H7 (cell line): ENCODE measurements at places on chromosomes 2 and 18. TPM values are rescaled to one million over a fixed set of nuclear protein-coding genes. Genes with fewer than 3 reads are reported as not detected.

RAB6C gene
- total RNA-seq: not detected in 2 replicates

TRABD2A gene
- 4.2 and 7.6 TPM in 2 replicates for total RNA-seq

ALK gene
- 0.15 and 0.21 TPM in 2 replicates for total RNA-seq

KATNAL2 gene
- total RNA-seq: 7.5 and 20.2 TPM in 2 replicates

ALPP gene
- total RNA-seq: 0.15 and 0.69 TPM in 2 replicates

DNA sequence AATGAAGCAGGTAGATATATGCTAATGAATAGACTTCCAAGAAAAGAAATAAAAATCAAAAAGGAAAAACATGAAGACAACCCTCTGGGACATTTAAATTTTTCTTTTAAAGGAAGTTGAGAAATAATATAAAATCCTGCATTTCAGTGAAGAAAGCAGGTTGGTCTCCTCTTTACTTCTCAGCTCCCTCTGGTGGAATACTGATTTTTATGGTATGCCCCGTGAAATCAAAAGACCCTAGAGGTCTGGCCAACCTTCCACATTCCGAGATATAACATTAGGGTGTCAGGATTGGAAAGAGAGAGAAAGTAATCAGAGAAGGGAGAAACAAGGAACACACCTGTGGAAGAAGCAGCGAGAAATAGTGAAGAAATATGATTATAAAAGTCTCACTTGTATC lies 72.7 kb downstream of the DNER start:
- no peak for DNase-seq

DNA sequence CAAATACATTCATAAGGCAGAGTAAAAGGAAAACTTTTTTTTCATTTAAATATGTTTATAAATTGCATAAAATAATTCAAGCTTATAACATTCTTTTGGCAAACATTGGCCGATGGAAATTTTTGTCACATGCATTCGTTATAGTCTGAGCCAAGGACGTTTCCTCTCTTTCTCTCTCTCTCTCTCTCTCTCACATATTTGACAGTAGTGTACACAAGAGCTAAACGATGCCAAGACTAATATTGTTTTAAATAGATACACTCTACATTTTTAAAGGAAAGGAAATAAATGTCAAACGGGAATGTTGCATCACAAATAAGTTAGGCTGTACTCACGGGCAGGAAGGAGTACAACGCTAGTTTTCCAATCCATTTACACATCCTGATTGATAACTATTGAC lies 251.1 kb upstream of the SMIM21 start:
- no peak for DNase-seq

- no peak for DNase-seq
These were observed 90.9 kb upstream of the SETBP1 start for GRCh38 chr18:44589693-44590355.

DNA sequence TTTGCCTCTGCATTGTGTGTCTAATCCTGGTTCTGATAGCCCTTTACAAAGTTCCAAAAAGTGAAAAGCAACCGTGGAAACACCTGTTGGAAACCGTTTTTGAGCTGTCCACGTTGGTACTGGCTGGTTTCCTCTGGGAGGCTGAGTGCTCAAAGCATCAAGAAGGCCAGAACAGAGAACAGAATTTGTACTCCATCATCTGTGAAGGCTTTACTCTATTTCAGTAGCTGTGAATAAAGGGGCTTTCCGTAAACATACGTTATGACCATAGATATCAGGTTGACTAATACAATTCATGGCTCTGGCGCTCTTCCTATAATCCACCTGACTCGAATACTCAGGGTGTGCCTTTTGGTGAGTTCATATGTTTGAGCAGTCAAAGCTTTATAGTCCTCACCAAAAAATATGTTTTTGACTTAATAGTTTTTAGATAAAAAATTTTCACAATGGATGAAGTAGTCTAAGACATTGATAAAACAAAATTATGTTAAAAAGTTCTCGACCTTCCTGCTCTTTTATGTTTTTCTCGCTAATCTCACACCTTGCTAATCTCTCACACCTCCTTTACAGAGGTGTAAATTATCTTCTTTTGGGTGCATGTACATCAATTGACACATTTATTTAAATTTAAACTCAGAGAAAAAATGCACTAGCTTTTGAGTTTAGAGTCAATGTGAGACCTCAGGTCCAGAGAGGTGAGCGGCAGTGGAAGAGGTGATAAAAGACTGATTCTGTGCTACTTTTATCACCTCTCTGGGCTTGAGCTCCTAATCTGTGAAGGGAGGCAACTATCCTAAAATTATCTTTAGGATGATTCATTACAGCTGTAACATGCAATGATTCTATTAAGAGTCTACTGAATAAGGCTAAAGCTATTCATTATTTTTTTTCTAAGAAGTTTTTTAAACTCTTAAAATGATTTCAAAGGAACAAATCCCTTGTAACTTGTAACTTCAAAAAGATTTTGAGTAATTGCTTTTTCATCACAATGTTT lies 65.3 kb downstream of the CXCR4 start:
- no peak for DNase-seq

DNA sequence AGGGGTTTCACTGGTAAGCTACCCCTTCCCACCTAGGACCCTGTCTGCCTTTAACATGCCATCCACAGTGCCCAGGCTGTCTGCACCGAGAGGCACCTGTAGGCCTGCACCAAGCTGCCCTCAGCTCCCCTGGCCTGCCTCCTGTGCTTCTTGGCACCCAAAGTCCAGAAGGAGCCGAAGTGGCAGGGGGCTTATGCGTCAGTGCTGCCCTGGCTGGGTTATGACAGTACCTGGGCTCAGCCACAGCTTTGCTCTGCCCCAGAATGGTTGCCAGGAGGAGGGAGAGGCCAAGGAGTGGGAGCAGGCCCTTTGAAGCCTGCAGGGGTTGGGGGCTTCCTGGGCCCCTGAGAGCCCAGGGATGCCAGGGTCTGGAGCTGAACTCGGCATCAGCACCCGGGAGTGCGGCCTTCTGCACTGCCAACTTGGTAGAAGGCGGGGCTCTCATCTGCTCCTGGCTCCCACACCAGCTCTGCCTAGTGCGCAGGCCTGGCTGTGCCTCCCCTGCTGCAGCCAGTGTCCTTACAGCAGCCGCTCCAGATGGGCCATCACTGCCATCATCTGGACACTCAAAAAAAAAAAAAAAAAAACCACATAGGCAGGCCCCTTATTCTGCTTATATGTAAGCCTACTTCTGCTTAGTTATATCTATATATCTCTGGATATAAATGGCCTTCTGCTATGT lies 155.4 kb downstream of the THSD7B start:
- no peak for DNase-seq

DNA sequence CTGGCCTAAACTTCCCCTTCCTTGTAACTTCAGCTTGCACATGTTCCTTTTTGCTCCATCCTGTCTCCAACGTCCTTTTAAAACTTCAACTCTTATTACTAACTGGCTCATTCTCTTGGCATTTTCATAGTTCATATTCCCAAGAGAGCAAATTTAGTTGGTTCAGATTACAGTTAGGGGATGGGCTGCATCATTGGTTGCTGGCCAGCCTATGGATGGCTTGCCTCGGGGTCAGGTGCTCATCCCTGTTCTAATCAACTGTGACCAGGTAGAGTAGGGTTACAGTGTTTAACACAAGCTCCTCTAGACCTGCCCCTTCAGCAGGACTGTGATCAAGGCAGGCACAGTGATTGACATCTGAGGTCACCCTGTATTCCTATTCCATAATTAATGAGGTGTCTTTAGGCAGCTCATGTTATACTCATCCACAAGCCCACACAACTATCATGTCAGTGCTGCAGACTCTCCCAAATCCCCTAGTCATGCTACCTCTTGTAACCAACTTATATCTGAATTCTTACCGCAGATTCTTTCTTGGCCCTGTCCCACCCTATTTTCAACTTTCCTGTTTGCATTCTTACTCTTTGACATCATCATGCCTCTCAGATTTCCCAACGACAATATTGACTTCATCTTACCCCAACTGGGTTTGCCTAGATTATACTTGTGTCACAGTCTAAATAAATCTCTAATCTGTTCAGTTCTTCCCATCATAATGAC lies 293.3 kb downstream of the MTX2 start:
- no peak for DNase-seq

GRCh38 chr2:224354632-224355211 lies 47.2 kb downstream of the FAM124B start:
- DNase-seq: no peak

DNA sequence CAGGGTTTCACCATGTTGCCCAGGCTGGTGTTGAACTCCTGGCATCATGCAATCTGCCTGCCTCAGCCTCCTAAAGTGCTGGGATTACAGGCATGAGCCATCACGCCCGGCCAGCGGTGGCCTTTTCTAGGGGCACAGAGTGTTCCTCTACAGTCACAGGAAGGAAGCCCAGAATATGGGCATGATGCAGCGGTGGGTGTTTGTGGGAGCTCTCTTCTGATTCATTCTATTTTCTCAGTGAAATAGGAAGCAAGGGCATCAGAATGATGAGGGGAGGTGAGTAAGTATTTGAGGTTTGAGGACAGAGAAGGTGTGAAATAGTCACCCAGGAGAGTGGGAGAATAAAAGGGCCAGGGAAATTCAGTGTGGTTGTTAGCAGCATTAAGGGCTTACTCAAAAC lies 70.3 kb upstream of the PSME4 start:
- DNase-seq: no peak

DNA sequence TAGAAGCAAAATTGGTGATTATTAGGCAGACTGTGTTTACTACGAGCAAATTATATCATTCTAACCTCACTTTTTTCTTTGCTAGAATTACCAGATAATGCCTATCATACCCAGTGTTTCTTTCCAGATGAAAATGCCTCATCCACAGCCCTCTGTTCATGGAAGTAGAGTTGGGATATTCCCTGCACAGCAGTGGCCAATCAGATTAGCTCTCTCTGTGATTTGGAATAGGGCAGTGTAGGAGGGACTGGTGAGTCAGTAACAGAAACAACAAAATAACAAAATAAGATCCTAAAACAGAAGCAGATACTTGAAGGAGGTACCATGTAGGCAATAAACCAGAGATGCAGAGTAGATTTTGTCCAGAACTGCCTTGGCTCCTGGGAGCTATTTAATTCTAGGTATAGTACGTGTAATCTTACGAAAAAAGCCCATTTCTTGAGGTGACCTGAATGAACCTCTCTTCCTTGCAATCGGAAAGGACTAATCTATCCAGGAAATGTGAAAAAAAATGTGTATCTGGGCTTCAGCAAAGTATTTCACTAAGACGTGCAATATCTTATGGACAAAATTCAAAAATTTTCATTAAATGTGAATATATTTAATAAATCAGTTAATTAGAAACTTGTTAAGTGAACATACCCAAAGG lies 18.4 kb upstream of the TMEM17 start:
- no peak for DNase-seq

DNA sequence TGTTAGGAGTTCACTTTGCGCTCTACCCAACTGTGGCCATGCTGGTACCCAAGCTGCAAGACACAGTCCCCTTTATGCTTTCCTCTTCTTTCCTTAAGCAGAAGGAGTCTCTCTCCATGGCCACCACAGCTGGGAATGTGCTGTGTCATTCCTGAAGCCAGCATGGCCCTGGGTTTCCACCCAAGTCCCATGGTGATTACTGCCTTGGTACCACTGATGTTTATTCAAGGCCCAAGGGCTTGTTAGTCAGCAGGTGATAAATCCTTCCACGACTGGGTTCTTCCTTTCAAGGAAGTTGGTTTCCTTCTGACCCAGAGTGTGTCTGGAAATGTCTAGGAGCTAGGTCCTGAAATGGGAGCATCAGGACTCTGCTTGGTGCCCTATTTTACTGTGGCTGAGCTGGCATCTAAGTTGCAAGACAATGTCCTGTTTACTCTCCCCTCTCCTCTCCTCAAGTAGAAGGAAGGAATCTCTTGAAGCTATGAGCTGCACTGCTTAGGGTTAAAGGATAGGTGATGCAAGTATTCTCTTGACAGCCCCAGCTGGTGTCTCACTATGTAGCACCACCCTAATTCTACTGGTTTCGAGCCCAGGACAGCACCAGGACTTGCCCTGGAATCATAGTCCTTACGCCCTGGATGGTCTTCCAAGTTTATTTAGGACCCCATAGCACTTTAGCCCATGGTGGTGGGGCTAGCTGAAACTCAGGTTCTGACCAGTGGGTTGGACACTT lies 18.7 kb upstream of the NUP35 start:
- no peak for DNase-seq

GRCh38 chr2:152033011-152033925 lies 65.6 kb downstream of the CACNB4 start:
- no peak for DNase-seq

DNA sequence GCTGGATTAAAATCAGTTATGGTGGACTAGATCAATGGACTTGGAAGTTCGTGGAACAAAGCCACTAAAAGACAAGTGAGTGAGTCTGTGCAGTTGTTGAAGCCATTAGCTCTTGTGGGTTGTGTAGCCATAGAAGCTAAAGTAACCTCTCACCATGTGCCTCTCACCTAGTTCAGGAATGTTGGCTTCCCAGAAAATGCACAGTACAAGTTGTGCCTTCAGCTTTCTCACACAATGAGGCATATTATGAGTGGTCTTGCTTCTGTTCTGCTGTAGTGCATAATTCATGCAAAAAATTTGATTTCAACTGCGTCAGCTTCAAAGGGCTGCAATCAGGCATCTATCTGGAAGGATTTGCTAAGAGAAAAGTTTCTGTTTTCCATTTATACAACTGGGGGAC lies 26.2 kb downstream of the CERS6 start:
- DNase-seq: no peak

GRCh38 chr2:76008001-76008702 lies 297.4 kb upstream of the GCFC2 start:
- DNase-seq: no peak

DNA sequence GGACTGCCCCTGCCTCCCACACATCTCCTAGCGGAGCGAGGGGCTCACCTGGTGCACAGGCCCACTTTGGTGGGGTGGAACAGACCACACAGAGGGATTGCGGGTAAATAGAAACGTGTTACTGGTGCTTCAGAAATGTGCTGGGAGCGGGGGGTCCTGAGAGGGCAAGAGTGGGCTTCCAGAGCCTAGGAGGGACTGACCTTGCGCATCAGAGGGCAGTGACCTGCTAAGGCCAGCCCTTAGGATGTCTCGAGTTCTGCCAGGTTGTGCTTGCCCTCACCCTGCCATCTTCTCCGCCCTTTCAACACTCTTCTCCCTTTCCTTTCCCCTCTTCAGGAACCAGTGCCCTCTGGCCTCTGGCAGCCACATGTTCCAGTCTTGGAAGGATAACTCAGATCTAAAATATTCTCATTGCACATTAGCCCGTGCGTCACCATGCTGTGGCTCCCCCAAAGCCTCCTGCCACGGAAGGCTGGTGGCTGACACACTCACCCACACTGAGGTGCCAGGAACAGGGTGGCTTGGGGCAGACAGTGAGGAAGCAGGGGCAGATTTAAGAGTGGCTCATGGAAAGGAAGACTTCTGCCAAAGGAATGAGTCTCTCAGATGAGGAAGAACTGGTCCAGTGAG lies 89.6 kb downstream of the MCFD2 start:
- DNase-seq: no peak

GRCh38 chr2:185279999-185280398 lies 458.6 kb upstream of the FSIP2 start:
- no peak for DNase-seq

DNA sequence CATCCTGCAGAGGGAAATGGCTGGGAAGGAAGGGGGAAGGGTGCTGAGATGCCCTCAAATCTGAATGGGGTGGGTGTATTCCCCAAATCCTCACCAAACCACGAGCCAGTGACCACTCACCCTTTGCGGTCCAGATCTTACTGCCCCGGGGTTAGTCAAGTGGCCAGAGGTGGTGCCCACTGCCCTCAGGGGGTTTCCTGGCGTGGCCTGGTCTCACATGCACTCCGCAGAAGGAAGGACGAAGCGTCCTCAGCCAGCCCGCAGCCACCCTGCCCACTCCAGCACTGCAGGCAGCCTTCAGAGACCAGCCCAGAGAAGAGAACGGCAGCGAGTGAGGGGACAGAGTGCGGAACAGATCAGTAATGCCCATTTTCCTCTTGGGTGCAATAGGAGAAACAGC lies 50.4 kb downstream of the IL1RL2 start:
- DNase-seq: no peak

- DNase-seq: no peak
These were observed 1062.7 kb downstream of the DSC3 start for GRCh38 chr18:29979881-29980280.
